ENCODE measurements at places on chromosomes 1 and 21.
A peak's percentile ranks its signal among the peaks of the same experiment; 100 is the strongest.

GRCh38 chr1:208524376-208524775, 280.2 kb upstream of the PLXNA2 start:
- peak; percentile 6 for DNase-seq

GRCh38 chr1:64021066-64021465, 182.4 kb upstream of the UBE2U start:
- no peak for DNase-seq

DNA sequence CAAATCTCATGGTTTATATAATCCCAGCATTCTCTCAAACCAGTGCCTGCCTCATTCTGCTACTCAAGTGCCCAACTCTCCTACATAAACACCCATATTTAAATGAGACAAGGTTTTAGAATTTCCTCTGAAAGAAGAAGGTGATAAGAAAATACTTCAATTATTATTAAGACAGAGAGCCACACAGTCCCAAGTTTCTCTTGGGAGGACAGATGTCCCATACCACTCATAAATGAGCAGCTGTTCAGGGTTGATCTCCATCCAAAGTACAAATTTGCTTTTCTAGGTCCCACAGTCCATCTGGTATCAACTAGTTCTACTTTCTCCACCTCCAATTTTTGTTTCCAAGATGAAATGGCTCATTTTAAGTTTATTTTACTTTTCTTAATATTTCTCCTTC, 11.3 kb downstream of the DCAF8 start:
- no peak for DNase-seq

- DNase-seq: peak; percentile 51
Observed at GRCh38 chr1:32201011-32201855, 838 bp downstream of the CCDC28B start.

- no peak for DNase-seq
Observed at GRCh38 chr1:12088607-12089006, 25.5 kb downstream of the TNFRSF8 start.

GRCh38 chr1:44267438-44267837, 54.2 kb downstream of the DMAP1 start:
- DNase-seq: no peak

- DNase-seq: no peak
Observed at GRCh38 chr1:230113235-230113592, 46.2 kb downstream of the GALNT2 start.

DNA sequence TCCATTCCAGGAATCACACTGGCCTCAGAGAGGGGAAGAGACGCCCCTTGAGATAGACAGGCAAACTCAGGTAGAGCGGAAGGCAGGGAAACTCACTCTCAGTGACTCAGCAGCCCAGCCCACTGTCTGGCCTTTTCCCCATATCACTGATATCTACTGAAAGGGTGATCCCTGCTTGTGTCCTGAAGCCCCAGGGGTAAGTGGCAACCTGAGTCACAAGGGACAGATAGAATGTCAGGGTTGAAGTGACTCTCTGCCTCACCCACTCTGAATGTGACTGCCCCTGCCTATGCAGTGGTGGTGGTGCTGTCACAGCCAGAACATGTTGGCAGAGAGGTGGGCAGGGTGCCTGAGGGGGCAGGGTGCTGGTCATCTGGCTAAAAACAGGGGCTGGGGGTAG, 157.5 kb upstream of the FGGY start:
- no peak for DNase-seq

DNA sequence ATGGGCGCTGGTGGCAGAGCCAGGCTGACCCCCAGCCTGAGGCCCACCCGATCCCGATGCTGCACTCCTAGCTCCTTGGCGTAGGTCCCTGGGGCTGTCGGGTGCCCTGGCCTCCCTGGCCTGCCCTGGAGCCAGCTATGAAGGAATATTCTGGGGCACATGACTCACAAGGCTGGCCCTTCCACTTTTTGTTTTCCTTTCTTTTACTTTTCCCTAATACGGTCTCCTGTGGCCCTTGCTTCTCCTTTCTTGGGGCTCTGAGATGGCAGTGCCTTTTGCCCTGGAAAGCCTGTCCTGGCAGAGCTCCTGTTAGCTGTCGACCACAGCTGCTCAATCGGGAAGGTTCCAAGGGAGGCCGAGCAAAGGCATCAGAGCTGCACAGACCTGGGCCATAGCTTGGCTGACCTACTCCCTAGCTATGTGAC, 22.1 kb downstream of the ARHGEF10L start:
- peak; percentile 44 for DNase-seq

GRCh38 chr1:48235652-48236051, 13.1 kb downstream of the SLC5A9 start:
- DNase-seq: no peak
